ENCODE measurements at places on chromosomes 13 and 19.

DNA sequence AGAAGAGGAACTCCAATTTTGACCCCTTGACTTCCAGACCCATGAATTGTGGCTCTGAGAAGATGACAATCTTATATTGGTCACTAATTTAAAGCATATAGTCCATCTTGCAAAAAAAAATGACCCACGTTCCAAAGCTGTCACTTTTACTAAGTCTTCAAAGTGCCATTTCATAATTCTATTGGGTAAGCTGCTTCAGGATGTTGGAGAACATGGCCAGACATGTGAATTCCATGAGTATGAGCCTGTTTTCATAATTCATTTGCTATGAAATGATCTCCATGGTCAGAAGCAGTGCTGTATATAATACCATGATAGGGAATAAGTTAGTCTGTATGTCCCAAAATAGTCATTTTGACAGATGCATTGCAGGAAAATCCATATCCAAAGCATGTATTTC lies 1787.3 kb downstream of the SLITRK5 start:
- DNase-seq = no peak

DNA sequence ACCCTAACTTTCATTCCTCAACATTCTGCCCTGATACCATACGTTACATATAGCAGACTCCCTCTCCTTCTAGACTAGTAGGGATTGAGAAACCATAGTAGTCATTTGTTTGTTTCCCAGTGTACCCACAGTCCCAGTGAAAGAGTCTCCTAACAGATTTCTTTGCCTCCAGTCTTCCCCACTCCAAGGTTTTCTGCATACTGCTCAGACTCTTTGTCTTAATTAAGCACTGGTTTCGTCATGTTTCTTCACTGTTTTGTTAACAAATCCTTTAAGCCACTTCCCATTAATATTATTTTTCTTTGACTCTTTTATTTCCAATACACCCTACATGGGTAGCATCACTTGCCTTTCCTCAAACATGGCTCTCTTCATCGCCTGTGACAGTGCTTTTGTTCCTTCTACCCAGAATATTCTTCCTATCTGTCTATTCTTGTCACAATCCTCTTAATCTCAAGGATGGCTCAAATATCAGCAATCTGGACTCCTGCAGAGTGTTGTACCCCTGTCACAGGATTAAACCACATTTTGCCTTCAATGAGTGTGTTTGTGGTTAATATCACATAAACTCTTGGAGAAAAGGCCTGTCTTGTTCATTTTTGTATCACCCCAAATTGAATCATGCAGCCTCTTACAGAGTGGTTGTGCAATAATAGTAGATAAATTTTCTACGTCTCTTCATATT lies 92.7 kb upstream of the KLF12 start:
- no peak for DNase-seq

- DNase-seq = no peak
Measured at GRCh38 chr19:39406656-39407409, at the start of gene ZFP36. TSS of gene ZFP36 (plus strand) at chr19:39406847. CDS start at chr19:39406905, 58 bp downstream.

- no peak for DNase-seq
Measured at GRCh38 chr13:21683034-21683733, 12.3 kb downstream of the FGF9 start.

DNA sequence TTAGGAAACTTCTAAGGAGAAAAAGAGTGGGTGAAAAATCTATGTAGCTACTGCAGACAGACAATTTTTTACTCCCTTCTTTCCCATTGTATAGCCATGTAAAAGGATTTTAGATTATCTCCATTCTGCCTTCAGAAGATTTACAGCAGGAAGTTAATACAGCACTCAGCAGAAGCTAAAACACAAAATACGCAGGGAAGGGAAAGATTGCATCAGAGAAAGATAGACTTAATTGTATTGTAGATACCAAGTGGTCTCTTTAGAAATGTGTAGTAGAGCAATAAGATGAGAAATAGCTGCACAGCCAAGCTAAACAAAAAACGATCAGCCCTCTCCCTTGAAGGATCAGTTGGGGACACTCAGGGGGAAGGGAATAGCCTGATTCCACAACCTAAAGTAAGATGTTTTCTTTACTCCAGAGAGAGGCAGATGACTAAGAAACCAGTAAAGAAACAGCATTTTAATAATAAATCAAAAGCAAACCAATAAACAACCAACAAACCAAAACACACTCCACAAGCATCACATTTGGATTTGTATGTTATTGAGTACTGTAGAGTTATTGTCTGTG lies 236.7 kb upstream of the SLITRK1 start:
- no peak for DNase-seq

DNA sequence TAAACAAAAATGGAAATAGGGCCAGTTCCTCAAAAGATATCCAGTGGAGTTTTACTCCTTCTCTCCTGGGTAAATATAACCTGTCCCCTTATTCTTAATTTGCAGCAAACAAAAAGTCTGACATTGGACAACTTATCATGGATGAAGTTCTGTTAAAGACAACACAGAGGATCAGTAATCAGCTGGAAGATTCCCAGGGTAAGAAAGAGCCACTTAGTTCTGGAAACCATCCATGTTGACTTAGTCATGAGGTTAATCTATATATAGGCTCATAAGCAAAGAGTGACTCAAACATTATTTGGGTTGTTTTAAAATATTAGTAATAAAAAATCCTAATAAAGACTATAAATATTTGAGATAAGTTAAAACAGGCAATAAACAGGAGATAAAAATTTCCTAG lies 40.5 kb upstream of the EBPL start:
- no peak for DNase-seq

- DNase-seq = no peak
Measured at GRCh38 chr19:47619763-47620162, 10.8 kb downstream of the BICRA start.

DNA sequence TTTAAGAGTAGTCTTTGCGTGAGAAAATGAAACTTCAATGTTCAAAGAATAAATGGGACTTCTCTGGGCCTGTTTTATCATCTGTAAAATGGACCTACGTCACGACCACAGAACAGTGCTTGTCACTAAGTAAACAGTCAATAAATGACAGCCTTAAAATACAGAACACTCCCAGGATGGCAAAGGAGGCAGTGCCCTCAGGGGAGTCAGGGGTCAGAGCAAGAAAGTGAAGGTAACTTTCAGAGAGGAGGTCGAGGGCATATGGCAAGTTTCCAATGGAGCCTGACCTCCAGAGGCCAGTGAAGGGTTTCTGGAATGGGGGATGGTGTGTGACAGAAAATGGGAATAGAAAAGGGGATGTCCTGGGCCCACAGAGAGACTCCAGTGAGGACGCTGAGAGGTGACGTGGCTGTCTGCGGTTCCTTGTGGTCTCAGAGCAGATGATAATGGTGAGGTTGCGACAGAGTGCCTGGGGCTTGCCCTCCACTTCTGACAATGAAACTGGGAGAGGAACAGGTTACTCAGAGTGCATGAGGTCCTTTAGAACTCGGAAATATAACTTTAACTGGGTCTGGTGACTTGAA lies 91.8 kb downstream of the UBL3 start:
- no peak for DNase-seq

- DNase-seq = no peak
Measured at GRCh38 chr19:55092423-55093318, 17.0 kb downstream of the EPS8L1 start.

- DNase-seq = no peak
Measured at GRCh38 chr19:43809762-43810696, 7.8 kb upstream of the LYPD5 start.

GRCh38 chr19:47766670-47767069 lies 11.8 kb upstream of the SELENOW start:
- no peak for DNase-seq

DNA sequence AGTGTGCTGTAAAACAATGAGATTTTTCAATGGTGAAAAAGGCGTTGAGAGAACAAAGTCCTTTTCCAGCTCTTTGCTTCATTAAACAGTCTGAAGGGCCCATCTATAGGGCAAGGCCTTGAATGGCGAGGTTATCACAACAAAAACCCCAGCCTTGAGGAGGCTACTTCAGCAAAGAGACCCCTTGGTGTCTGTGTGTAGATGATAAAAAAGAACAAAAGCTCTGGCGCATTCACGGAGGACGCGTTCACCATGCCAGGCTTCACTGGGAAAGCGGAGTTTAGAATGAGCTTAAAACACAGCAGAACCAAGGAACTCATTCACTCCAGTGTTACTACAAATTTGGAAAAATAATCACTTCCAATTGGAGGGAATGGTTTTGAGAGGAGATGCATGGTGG lies 530.0 kb upstream of the ARGLU1 start:
- DNase-seq = no peak

DNA sequence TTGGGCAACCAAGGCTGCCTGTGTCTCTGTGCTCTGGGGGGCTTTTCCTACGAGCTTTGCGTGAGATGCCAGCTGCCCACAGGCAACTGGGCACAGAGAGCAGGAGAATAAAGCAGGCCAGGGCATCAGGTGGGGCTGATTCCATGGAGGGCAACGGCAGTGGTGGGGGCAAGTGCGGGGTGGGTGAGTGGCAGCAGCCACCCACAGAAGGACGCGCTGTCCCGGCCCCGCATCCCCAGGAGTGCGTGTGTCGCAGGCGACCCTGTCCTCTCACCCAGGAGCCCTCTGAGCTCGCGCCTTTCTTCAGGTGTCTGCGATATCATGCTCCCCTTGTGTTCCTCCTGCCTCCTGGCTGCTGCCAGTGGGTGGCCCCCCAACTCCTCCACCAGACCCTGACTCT lies 67.4 kb downstream of the MCF2L start:
- no peak for DNase-seq

DNA sequence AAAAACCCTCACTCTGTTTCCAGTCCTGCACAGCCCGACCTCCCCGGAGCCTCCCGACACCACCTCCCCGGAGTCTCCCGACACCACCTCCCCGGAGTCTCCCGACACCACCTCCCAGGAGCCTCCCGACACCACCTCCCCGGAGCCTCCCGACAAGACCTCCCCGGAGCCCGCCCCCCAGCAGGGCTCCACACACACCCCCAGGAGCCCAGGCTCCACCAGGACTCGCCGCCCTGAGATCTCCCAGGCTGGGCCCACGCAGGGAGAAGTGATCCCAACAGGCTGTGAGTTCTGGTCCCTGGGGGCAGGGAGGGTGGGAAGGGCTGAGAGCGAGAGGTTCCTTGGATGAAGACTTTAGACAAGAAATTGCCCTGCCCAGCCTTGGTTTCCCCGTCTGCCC lies 5.4 kb downstream of the MADCAM1 start:
- no peak for DNase-seq

DNA sequence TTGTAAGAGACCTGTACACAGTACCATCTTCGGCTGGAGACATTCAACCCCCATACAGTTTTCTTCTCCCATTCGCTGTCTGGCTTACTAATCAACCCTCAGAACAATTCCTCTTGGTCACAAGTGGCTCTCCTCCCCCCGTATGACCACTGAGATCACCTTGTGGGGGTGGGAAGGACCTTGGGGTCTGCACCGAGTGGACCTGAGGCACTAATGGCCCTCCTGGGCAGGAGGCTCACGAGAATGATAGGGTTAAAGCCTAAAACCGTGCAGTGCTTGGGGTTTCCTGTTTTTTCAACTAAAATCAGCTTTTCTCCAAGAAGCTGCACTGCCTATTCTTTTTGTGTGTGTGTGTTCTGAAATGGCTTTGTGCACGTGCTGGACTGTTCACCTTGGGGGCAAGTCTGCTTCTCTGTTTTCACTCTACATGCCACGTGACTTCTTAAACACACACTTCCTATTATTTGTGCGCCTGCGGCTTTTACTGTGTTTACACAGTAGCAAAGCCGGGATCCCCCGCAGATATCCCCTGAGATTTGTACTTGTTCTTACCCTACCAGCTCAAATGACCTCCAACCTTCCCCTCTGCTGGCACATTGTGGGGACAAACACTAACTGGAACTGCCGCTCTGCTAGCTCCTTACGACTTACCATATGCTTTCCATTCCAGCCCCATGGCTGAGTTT lies 12.3 kb downstream of the RBM26 start:
- DNase-seq = no peak

GRCh38 chr19:3073931-3074595 lies 11.8 kb upstream of the TLE5 start:
- DNase-seq = no peak

GRCh38 chr13:94703721-94704314 lies 8.5 kb downstream of the SOX21 start:
- no peak for DNase-seq

- no peak for DNase-seq
Measured at GRCh38 chr13:76703216-76703615, 183.0 kb downstream of the KCTD12 start.

DNA sequence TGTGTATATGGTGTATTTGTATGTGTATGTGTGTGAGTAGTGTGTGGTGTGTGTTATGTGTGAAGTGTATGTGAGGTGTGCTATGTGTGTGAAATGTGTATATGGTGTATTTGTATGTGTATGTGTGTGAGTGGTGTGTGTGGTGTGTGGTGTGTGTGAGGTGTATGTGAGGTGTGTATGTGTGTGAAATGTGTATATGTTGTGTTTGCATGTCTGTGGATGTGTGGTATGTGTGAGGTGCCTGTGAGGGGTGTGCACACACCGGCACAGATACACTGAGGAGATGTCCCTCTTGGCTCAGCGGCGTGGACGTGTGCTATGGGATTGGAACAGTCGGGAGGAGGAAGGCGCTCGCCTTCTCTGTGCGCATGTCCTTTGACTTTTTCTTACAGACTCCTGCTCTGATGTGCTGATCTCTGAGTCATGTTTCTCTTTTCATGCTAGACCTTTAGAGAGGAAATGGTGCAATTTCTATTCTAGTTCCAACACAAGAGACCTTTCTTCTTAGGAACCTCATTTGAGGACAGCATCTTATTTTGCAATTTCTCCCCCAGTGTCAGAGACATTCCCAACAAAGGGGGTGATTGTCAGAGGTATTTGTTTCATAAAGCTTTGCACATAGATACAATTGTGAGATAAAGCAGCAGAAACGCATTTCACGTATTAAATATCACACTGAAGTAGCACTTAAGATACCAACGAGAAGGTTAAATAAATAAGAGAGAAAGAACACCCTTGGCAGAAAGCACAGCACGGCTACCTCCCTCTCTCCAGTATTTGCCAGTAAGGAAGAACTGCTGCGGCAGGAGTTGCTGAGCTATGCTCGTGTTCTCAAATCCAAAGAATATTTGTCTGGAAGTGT lies 11.3 kb upstream of the TNFRSF19 start:
- DNase-seq = no peak

DNA sequence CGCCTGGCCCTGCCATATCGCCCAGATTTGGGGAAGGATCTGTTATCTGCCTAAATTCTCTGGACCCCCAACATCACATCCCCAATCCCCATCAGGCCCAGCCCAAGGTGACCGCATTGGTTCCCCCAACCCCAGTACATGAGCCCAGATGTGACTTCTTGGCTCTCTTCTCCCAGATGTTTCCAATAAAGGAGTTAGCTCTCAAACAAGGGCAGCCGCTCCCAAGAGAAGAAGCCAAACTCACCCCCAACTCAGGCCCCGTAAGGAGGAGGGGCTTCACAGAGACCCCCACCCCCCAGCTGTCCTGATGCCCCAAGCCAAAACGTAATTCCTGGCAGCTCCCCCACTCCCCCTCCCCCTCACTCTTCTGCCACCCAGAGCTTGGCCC lies 6.9 kb downstream of the FBN3 start:
- DNase-seq = no peak

DNA sequence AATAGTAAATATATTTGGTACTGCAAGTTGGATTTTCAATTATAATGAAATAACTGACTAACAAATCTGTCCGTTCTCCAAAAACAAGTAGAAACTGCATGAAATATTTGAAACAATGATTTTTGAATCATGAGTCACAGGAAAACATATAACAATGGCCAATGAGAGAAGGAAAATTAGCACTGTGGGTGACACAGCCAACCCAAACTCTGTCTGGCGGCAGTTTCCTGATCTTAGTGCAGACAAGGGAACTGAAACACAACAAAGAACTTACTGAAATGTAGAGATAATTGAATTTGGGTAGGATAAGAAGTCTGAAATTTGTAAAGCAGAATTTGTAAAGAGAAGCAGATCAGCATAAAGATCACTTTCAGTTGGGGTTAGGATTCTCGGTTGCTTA lies 2743.3 kb upstream of the PCDH20 start:
- no peak for DNase-seq

GRCh38 chr19:45218426-45218825 lies 26.8 kb downstream of the EXOC3L2 start:
- DNase-seq = no peak

Measured in cerebellar nuclear complex (tissue), 1 donor.